ENCODE measurements at places on chromosomes 6 and 20. TPM values are rescaled to one million over a fixed set of nuclear protein-coding genes. Genes with fewer than 3 reads are reported as not detected.

Gene SNAP91
- not detected for total RNA-seq

Gene PRPH2
- not detected for total RNA-seq

Gene FAM120B
- total RNA-seq = 19.9 TPM

Gene ZHX3
- total RNA-seq = 32.9 TPM

Gene CTCFL
- total RNA-seq = not detected

DNA sequence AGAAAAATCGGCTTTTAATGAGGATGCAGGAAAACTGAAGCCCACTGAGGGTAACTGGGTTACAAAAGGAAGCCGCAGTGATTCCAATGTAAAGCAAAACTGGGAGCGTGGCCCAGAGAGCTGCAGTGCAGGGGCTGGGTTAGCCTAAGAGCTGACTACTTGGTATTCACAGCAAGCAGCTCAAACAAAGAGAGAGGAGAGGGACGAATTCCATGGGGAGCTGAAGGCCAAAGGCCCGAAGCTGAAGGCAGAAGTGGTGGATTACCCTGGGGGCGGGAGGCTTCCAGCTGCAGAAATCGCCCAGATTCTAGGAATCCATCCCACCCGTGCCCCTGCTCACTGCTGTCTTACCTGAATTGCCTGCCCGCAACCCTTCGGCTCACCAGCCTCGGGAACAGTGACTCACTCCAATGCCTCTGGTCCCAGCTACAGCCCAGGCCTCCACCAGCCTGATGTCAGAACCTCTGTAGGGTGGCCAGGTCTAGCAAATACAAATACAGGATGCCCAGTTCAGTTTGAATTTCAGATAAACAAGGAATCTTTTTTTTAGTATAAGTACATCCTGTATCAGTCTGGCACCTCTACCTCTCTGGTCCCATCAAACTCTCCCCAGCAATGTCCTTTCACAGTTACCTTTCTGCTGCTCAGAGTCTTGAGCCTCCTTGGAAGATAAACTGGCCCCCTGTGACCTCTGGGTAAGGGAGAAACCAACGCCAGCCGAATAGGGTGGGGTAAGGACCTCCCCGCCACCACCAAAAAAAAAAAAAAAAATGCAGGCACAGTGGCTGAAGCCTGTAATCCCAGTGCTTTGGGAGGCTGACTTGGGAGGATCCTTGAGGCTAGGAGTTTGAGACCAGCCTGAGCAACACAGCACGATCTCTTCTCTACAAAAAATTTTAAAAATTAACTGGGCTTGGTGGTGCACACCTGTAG, 14.6 kb upstream of the ZMYND8 start:
- no peak for DNase-seq

DNA sequence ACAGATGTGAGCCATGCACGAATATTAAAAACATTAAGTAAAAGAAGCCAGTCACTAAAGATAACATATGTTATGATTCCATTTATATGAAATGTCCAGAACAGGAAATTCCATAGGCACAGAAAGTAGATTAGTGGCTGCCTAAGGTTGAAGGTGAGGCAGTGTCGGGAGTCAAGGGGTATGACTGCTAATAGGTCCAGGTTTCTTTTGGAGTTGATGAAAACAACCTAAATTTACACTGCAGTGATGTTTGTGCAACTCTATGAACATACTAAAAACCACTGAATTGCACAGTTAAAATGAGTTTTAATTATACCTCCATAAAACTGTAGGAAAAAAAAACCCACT, 14.4 kb downstream of the SRPK1 start:
- DNase-seq = no peak

- DNase-seq = no peak
Measured at GRCh38 chr6:154356690-154357089, at the start of gene IPCEF1. TSS of gene IPCEF1 (minus strand) at chr6:154356803. CDS start at chr6:154265947, 90,856 bp downstream.

DNA sequence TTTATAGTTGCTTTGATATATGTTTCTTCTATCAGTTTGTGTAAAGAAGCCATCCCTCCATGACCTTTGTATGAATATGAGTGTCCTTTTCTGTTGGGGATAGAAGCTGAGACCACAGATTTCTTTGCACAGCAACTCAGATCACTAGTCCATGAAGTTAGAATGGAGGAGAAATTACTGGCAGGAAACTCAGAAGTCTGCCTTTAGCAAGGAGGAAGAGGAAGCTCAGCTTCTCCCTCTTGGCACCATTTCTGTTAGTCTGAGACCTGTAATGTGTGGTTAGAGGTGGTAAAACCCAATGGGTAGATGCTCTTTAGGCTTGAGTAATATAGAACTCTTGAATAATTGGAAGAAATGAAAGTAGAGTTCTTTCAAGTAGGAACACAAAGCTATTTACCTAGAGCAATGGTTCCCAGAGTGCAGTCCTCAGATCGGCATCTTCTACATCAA, 995.3 kb upstream of the FLRT3 start:
- DNase-seq = no peak

Gene GSTA3
- total RNA-seq = 17.4 TPM

Gene FAM83C
- 64.9 TPM for total RNA-seq

- no peak for DNase-seq
Measured at GRCh38 chr6:97288188-97288587, 5.2 kb upstream of the MMS22L start.

DNA sequence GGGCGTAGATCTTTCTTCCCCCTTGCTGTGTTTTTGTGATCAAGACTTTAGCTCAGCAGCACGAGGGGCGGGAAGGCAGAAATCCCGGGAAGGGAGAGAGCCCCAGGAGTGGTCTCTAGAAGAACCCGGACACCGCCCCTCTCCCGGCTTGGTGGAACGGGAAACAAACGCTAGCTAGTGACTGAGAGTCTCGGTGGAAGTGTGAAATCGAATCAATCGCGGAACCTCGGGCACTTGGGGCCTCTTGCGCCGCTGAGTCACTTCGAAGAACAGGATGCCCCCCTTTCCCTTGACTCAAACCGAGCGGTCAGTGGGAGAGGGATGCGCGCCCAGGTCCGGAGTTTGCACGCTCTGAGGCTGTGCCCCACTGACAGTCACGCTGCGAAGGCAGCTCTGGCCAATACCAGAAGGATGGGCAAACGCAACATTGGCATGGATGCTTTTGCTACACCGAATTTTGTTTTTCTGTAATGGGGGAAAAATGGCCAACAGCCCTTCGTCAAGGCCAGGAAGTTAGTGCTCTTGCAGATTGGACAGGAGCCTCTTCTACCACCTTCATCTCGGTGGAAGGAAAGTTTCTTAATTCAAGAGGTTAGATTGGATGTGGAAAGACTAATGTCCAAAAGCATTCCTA, 1.6 kb upstream of the OLIG3 start:
- DNase-seq = no peak

Gene RHAG
- total RNA-seq = not detected

Gene TP53TG5
- 0.32 TPM for total RNA-seq

DNA sequence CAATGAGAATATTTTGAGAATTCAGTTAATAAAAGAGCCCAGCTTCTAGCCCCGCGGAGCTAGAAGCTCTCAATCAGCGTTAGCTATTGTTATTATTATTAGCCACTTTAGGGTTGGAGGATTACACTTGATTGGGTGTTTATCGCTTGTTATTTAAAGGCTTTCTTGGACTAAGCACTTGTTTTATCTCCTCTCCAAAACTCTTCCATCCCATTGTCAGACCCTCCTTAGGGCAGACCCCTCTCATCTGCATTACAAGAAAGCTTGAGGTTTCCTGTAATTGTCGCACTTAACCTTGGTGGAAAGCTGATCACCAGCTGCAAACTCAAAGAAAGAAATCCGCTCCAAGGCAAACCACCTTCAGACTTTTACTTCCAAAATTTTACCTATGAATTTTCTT, 4.8 kb downstream of the DPPA5 start:
- no peak for DNase-seq

DNA sequence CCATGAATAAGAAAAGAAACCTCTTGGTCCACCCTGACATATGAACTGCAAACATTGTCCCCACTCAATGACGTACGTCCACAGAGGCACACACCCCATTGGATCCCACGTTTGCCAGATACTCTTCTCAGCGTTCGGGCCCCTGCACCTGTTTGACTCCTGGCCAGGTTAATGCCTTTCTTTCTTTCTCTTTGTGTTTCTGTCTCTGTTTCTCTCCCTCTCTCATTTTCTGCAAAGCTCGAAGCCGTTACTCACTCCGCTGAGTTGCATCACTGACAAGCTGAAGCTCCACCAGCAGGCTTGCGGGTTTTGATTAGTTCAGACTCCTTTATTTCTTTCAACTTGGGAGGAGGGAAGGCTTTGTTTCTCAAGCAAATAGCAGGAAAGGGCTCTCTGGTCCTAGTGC, 135.5 kb upstream of the SUPT3H start:
- DNase-seq = no peak

Gene TMEM74B
- total RNA-seq = 3.9 TPM

Gene ACTR5
- 8.9 TPM for total RNA-seq

Gene RAD21L1
- total RNA-seq = 0.34 TPM

- no peak for DNase-seq
Measured at GRCh38 chr6:16841241-16841640, 80.0 kb upstream of the ATXN1 start.

DNA sequence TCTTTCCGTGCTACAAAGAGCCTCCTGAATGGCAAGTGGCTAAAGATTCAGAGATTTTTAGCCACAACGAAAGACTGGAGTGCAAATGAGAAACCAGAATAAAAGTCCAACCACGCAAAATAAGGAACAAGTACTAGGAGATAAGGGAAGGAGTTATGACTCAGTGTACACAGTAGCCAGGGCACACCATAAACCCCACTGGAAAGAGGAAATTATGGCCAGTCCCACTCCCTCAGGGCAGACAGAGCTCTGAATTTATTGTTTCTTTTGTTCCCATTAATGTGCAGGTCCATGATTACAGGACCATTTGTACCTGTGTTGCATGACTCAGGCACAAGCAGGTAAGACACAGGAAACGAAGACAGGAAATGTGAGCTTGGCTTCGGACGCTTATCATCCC, 150.3 kb upstream of the PREP start:
- no peak for DNase-seq

DNA sequence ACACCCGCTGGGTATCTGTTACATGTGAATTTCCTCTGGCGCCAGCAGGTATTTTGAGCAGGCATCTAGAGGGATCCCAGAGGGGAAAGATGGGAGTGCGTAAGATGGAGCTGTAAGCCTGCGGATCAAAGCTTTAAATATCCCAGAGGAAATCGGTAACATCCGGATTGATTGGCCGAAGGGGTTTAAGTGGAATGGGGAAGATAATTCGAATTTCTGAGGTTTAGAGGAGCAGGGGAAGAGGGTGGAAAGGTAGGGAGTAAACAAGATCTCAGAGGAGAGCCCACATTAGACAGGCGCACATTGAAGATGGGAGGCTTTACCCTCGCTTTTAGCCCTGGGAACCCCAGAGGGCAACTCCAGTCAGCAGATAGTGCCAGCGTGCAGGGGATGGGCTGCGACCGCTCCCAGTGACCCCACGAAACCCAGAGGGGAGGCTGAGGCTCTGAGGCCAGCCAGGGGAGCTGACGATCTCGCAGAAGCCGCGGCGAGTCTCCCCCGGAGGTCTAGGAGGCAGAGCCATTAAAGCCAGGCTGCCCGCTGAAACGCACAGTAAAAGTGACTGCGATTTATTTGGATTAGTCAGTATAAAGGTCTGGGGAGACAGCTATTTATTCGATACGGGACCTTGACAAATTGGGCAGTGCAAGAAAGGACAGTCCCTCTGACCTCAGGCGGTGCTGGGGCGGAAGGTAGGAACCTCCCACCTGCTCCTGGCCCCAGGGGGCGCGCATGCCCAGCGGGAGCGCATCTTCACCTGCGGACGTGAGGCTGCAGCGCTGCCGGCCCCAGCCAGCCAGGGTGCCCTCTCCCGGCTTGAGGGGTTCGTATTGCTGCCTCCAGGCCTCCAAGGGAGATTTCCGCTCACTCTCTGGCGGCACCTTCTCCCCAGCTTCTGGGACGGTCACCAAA, 34.3 kb upstream of the TCF21 start:
- DNase-seq = no peak

DNA sequence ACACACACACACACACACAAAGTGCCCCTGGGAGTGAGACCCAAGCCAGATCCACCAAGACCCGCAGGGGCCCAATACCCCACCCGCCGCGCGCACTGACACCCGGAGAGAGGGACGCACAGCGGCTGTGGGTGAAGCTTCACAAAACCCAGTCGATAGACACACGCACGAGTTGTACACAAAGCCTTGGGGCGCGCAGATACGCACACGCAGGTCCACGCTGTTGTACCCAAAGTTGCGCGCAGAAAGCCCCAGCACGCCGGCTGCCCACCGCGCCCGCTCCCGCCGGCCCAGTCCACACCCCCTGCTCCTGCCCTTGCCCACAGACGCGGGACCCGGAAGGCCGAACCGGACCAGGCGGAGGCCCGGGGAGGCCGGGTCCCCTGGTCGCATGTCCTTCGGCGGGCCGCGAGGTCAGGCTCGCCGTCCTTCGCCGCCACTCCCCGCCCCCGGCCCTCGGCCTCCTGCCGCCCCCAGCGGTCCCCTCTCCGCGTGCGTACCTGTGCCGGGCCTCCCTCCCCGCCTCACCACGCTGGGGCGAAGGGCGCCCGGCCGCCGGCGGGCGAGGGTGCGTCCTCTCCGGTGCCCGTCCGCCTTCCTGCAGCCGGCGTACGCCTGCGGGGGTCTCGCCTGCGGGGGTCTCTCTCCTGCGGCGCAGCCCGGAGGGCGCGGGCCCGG, at the start of gene TMEM74B:
TSS of gene TMEM74B (minus strand) at position 344 of the 678 bp plus-strand sequence. CDS start 1,180 bp downstream, outside the sequence.
- no peak for DNase-seq

DNA sequence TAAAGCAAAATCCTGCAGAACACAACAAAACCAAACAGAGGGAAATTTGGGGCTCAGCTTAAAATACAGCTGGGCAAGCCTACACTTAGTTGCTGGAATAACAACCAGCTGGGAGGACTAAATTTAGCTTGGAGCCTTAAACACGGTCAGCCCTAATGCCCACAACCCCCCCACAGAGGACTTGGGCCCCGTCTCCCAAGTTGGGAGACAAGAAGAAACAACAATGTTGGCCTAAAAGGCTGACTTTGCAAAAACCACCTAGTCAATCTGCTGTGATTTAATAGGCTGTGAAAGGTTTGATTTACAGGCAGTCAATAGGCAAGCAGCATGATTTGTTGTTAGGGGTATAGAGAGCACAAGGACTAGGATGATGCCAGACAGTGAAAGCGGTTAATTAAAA, 40.3 kb upstream of the ARMC2 start:
- no peak for DNase-seq

GRCh38 chr6:3660473-3660872, 91.0 kb downstream of the PXDC1 start:
- DNase-seq = no peak

DNA sequence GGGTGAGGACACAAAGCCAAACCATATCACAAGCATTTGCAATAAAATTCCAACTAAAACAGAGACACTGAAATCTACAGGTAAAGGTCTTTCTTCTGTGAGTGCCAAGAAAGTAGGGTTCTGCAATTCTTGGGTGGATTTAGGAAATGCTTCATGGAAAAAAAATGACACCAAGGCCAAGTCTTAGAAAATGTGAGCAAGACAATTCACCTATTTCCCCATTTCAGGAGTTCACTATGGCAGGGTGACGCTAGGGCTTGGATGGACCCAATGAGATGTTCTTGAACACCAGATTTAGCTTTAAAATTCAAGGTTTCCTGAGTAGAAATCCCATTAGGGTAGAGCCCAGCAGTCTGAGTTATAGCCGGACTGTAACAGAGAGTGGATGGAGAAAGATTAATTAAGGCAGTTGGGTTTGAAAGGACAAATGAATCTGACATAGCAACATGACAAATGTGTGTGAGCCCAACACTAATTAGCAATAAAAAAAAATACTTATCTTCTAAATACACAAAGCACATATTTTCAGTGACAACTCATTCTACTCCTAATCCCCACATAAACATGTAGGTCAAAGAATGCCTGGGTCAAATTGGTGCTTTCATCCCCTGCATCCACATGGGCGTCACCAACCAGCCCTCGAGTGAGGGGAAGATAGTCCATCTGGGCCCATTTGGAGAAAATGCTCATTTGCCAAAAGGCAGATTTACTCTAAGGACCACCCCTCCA, 180.4 kb upstream of the JARID2 start:
- no peak for DNase-seq

Gene ZNF341
- 7.6 TPM for total RNA-seq

Gene COL10A1
- not detected for total RNA-seq

Gene TRIM15
- 0.34 TPM for total RNA-seq

Measured in suprapubic skin (tissue), 4 donors.